ENCODE measurements at places on chromosomes 11 and 22.

- DNase-seq: no peak
Observed at GRCh38 chr11:129787532-129788155, 28.0 kb upstream of the TMEM45B start.

DNA sequence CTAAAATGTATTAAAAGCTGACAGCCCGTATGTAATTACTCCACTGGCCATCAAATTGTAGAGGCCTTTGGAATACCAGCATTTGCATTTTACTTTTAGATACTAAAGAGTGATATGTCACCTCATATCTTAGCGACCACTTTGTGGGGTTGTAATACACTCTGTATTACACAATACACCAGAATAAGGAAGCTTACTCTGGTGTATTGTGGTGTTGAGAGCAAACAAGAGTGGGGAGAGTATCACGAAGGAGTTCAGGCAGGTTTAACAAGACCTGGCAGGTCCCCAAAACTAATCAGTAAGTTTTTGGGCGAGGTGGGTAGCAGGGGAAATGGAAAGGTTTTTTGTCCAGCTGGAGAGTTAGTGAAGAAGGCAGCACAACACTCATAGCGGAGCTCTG is 3.2 kb downstream of the NUP50 start:
- no peak for DNase-seq

DNA sequence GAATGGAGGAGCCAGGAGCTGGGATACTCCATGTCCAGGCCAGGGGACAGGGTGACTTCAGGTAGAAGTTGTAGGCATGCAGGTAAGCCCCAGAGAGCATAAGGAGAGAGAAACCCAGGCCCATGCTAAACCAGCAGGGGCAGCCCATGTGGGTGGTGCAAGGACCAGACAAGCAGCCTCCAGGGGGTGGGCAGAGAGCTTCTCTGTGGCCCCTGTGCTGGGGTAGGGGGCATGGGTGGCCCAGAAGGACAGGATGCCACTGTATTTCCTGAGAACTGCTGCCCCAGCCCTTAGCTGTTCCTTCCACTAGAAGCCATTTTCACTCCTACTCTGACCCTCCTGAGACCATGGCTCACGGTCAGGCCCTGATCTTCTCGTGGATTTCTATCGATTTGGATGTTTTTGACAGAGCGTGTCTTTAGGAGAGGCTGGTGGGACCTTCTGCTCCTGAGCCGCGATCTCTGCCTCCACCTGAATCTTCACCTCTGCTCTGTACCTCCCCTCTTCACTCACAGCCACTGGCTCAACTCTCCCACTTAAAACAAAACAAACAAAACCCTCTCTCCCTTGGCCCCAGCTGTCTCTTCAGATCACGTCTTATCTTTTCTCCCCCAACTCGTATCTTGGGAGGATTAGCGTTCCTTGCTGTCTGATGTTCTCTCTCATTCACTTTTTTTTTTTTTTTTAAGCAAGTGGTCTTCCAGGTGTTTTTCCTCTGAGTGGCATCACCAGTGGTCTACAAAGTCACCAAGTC is 112.2 kb downstream of the NECTIN1 start:
- no peak for DNase-seq

DNA sequence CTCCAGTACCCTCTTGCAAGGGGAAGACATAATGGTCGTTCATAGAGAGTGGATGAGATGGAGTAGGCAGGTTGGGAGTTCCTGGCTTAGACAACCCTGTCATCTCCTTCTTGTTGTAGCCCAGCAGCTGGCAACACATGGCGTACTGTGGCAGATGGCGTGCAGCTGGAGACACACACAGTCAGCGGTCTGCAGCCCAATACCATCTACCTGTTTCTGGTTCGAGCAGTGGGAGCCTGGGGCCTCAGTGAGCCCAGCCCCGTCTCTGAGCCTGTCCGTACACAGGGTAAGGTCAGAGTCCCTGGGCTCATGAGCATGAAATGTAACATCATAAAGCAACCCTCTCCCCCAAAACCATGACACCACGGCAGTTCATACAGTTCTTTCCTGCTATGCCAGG is 8.7 kb downstream of the ROBO3 start:
- no peak for DNase-seq

GRCh38 chr11:3182462-3182852 is 17.3 kb upstream of the OSBPL5 start:
- DNase-seq: no peak
